NCI-H524 (cell line): ENCODE measurements at places on chromosomes 16 and 17.

DNA sequence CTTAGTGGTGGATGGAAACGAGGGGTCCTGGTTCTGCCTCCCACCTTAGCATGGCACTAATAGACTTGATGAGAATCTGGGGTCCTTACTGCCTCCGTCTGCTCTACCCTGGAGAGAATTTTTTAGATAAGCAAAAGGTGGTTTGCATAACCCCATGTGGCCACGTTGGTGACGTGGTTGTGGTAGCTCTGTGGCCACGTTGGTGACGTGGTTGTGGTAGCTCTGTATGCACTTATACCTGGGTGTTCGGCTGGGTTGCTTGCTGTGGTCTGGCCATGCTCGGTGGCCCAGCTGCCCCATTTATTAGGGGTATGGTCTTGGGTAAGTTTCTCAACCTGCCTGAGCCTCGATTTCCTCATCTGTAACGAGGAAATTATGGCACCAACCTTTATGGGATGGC lies 13.0 kb downstream of the SPIRE2 start:
- no peak for DNase-seq

DNA sequence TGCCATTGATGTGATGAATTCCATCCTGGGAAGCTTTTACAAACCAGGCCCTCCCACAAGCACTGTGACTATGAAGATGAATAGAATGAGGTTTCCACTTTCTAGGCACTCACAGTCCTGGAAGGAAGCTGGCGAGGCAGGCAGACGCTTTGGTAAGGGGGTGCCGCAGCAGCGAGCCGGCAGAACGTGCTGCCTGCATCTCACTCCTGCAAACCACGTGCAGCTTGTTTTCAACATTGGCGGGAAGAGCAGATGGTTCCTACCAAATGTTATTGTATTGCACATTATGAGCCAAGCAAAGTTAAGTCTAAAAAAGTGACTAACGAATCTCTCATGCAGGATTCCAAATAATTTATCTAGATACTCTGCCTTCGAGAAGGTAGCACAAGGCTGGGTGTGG lies 3.7 kb upstream of the DNAI2 start:
- peak; percentile 62 for DNase-seq

DNA sequence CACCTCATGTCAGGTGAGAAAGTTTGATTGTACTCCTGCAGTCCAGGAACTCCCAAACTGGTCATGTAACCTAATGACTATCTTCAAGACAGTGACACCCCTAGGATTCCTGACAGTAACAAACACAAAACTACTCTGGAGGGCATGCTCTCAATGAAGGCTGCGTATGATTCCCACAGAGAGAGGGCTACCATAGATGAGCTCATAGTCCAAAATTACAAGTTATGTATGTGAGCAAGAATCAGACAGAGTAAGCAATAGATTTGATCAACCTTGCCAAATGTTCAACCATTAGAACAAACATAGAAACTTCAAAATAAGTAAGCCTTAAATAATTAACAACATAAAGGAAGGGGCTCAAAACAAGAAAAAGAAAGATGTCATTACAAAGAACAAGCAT lies 158.1 kb downstream of the COPRS start:
- no peak for DNase-seq

- DNase-seq, result no peak
These were observed 1.4 kb upstream of the CRYM start for GRCh38 chr16:21279501-21279900.

DNA sequence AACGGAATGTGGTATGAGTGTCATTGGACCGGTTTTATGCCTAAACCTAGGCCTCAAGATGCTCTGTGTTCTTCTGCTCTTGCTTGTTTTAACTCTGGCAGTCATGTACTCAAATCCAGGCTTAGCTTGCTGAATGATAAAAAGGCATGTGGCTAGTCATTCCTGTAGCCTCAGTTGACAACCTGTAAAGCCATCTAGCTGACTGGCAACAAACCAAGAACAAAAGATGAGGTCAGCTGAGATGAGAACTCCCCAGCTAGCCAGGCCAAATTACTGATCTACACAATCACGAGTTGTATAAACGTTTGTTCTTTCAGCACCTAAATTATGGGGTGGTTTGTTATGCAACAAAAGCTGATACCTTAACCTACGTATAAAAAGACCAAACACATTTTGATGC lies 1406.0 kb upstream of the CDH8 start:
- no peak for DNase-seq

GRCh38 chr16:27430923-27431484 lies 29.0 kb downstream of the IL21R start:
- DNase-seq, result no peak

- DNase-seq, result no peak
These were observed 387 bp downstream of the MSI2 start for GRCh38 chr17:57256708-57257112.

- DNase-seq, result no peak
These were observed 86.4 kb upstream of the MYOCD start for GRCh38 chr17:12579288-12579687.

DNA sequence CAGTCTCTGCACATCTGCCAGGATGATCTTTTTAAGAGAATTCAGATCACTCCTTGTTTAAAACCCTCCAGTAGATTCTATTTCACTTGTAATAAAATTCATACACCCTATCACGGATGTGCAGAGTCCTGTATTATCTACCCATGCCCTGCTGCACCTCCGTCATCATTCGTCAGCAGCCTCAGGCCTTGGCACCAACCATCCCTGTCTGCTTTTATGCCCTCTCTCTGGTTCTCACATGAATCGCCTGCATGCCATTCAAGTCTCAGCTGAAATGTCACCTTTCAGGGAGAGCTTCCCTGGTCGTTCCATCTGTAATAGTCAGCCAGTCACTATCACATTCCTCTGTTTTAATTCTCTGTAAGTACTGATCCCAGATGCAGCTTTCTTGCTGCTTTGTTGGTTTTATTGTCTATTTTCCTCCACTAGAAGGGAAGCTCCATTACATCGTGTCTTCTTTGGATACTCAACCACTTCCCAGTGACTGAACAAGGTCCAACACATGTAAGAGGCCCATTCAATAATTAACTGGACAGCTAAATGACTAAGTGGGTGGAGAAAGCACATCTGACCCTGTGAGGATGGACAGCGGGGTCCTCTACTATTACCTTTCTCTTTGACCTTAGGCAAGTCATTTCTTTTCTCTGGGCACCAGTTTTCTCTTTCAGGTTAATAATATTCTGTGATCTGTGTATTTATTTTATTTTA lies 81.2 kb upstream of the GOT2 start:
- DNase-seq, result peak; percentile 73

GRCh38 chr16:50296807-50297206 lies 30.5 kb downstream of the ADCY7 start:
- DNase-seq, result peak; percentile 80

DNA sequence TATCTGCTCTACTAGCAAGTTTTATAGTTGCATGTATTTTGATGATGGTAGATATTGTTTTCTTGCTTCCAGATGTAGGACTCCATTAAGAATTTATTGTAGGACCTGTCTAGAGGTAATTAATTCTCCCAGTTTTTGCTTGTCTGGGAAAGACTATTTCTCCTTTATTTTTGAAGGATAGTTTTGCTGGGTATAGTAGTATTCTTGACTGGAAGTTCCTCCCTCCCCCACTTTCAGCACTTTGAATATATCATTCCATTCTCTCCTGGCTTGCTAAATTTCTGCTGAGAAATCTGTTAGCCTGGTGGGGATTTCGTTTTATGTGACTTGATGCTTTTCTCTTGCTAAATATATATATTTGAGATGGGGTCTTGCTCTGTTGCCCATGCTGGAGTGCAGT lies 8.0 kb upstream of the PHB1 start:
- DNase-seq, result no peak

DNA sequence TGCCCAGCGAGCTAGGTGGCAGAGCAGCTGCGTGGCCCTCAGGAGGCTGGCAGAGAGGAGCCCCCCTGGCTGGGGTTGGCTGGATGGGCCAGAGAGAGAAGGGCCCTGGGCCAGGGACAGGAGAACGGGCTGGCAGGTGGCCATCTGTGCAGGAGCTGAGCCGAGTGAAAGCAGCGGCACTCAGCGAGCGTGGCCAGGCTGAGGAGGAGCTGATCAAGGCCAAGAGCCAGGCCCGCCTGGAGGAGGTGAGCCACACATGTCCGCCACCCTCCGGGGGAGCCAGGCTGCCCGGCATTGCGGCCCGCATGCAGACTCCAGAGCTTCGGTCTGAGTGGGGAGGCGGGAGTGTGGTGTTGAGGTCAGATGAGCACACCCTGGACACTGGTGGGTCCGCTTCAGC lies 2.1 kb upstream of the RAC3 start:
- no peak for DNase-seq

GRCh38 chr17:57458718-57459285 lies 202.5 kb downstream of the MSI2 start:
- no peak for DNase-seq

DNA sequence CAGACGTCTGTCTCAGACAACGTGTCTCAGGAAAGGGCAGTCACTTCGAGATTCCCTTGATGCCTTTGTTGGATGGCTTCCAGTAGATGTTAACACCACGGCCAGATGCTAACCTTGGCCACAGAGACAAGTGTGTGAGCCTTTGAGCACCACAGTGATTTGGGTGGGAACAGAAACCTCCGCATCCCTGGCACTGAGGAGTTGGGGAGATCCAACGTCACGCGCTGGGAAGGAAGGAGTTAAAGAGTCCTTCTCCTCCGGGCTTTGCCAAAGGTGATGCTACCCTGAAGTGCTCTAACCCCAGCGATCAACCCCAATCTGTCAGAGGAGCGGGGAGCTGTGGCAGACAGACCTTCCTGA lies 3.0 kb upstream of the ABR start:
- peak; percentile 66 for DNase-seq

- DNase-seq, result peak; percentile 13
These were observed 5.7 kb upstream of the PHAF1 start for GRCh38 chr16:67104061-67104460.

GRCh38 chr17:82236142-82236971 lies 7.5 kb downstream of the SLC16A3 start:
- DNase-seq, result no peak

- no peak for DNase-seq
These were observed 37.1 kb upstream of the MYLK3 start for GRCh38 chr16:46785076-46785845.

DNA sequence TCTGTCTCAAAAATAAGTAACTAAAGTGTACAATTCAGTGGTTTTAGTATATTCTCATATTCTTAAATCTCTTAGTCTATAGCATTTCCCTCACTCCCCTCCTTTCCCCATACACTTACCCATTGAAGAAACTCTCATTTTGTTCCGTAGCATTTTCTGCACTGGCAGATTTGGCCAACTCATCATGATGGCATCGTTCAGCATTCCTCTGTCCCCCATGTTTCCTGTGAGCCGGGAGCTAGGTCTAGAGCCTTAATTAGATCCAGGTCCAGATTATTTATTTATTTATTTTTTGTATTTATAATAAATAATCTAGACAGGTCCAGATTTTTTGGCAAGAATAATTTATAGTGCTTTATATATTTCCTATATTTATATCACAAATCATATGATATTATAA lies 31.0 kb downstream of the HEATR3 start:
- no peak for DNase-seq

- no peak for DNase-seq
These were observed 19.6 kb downstream of the ATF7IP2 start for GRCh38 chr16:10405386-10405939.

- no peak for DNase-seq
These were observed 25.9 kb upstream of the SPNS3 start for GRCh38 chr17:4407851-4408250.

DNA sequence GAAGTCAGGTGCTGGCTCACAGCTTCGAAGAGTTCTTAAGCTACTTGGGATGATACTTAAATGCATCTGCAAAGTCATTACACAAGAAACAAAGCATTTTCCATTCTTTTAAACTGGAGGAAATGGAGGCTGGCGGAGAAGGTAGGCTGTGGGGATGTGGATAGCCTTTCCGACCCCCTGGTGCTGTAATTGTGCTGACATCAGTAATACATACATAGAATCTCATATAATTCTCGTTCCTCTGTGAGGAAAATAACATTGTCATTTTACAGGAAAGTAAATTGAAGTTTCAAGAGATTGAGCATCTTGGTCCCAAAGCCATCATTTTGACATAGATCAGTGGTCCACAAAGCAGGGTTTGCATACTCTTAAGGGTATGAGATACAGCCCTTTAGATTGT lies 39.5 kb downstream of the UTP18 start:
- no peak for DNase-seq

DNA sequence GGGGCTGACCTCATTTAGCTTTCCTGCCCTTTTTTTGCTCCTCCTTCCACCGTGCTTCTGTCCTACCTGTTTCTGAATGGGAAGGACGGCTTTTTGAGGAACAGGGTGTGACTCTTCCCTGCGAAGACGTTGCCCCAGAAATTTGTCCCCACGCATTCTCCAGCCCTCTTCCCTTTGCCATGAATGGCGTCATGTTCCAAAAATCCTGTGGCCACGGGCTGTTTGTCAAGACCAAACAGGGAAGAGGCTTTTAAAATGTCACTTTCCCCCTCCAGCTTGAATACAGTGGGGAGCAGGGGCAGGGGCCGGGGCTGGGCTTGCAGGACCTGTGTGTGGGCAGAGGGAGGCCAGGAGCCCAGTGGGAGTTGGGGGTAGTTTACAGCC lies 13.9 kb downstream of the MPRIP start:
- DNase-seq, result no peak

GRCh38 chr16:3861808-3862451 lies 18.6 kb downstream of the CREBBP start:
- DNase-seq, result no peak

- DNase-seq, result no peak
These were observed 1.0 kb upstream of the ZNF500 start for GRCh38 chr16:4767872-4768548.

DNA sequence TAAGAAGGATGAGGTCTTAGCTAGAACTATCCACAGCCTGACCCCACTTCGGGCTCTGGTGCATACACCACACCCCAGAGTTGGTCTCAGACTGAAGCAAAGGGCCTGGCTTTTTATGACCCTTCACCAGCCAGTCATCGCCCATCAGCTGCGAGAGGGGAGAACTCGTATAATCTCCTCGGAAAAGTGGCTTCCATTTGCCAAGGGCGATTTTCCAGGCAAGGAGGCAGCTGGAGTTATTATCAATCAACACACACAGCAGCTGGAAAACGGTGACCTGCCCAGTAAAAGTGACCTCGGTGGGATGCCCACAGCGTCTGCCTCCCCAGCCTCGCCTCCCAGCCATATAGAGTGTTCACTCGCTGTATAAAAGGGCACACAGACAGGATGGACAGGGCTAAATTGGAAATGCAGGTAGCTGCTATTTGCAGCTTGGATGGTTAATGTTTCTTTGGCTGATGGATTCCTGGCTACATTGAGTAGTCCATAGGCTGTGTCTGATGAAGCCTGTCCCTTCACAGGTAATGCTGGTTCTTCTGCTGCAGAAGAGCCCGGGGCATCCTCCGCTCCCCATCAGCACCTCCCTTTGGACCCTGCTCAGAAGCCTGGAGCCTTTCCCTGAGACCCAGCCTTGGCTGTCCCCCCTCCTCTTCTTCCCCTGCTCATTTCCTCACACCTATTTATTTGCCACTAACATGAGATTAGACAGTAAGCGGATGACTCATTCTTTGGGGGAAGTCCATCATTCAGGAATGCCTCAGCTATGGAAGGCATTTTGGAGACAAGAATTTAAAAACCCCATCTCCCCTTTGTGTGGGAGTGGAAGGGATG lies 45.7 kb downstream of the TMEM186 start:
- no peak for DNase-seq
